ENCODE measurements at places on chromosomes 11 and 22.
A peak's percentile ranks its signal among the peaks of the same experiment; 100 is the strongest.

DNA sequence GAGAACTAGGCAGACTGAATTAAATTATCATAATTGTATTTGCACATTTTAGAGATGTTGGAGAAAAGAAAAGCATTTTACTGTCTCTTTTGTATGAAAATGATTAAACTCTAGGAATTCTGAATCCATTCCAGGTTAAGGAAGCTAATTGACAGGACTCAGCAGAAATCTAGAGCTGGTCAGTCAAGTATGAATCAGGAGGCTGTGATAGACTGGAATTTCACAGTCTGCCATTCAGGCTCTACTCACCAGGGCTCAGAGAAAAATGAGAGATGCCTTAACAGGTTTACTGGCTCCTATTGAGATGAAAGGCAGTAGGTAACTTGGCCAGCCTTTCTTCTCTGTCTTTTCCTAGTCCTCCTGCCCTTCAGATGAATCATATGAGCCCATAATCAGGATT lies 693.9 kb upstream of the CHORDC1 start:
- DNase-seq: no peak

GRCh38 chr11:106466521-106467080 lies 389.1 kb downstream of the AASDHPPT start:
- no peak for DNase-seq

GRCh38 chr22:47095395-47096122 lies 333.1 kb downstream of the TBC1D22A start:
- DNase-seq: no peak

- no peak for DNase-seq
Measured at GRCh38 chr22:28373831-28374230, 305.8 kb downstream of the TTC28 start.

GRCh38 chr11:6538456-6538855 lies 41.4 kb downstream of the DNHD1 start:
- DNase-seq: no peak

DNA sequence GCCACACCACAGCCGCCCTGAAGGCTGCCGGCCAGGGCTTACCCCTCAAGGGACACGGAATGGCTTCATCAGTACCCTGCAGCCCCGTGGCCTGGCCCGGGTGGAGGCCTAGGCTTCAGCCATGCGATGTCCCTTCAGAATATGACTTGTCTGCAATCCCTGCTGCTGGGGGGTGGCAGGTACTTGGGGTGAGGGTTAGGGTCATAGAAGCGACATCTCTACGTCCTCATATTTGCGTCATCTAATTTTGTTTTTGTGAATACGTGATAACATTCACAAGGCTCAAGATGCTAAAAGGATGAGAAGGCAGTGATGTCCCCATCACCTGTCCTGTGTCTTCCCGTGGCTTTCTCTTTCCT lies 6.4 kb downstream of the CCND1 start:
- DNase-seq: no peak

GRCh38 chr22:40029189-40029890 lies 34.6 kb downstream of the FAM83F start:
- DNase-seq: no peak

DNA sequence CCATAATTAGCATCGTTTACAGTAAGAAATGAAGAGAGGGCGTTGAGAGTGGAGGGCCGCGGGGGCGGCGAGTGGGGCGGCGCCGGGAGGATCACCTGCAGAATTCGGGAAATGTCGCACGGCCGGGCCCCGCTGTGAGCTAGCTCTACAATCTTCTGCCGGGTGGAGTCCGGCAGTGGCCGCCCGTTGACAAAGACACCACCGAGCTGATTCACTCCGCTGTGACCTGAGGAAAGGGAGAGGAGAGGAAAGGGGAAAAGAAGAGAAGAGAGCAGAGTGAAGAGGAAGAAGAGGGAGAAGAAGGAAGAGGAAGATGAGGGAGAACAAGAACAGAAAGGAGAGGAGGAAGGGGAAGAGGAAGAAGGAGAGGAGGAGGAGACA lies 8.5 kb downstream of the PAX6 start:
- no peak for DNase-seq

- no peak for DNase-seq
Measured at GRCh38 chr11:204587-205109, 2.6 kb downstream of the BET1L start.

- DNase-seq: peak; percentile 77
Measured at GRCh38 chr11:85664615-85665481, at the start of gene CREBZF. CREBZF (minus strand) TSS chr11:85665129; CDS start chr11:85664875, 254 bp downstream.

- no peak for DNase-seq
Measured at GRCh38 chr11:1807264-1807995, 27.4 kb upstream of the SYT8 start.

GRCh38 chr22:26748845-26749244 lies 91.5 kb downstream of the MIAT start:
- no peak for DNase-seq

DNA sequence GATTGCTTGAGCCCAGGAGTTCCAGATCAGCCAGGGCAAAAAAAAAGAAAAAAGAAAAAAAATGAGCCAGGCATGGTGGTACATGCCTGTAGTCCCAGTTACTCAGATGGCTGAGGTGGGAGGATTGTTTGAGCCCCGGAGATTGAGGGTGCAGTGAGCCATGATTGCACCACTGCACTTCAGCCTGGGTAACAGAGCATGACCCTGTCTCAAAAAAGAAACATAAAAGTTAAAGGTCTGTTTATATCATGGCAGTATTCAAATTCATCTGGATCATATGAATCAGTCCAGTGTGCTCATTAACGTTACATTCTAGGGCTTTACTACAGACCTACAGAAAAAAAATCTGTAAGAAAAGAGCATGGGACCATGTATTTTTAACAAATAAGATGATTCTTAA lies 13.9 kb downstream of the HSD17B12 start:
- no peak for DNase-seq

GRCh38 chr11:65575568-65576231 lies at the start of gene EHBP1L1:
EHBP1L1 (plus strand) TSS chr11:65576053; CDS start chr11:65576303, 250 bp downstream.
- peak; percentile 92 for DNase-seq

DNA sequence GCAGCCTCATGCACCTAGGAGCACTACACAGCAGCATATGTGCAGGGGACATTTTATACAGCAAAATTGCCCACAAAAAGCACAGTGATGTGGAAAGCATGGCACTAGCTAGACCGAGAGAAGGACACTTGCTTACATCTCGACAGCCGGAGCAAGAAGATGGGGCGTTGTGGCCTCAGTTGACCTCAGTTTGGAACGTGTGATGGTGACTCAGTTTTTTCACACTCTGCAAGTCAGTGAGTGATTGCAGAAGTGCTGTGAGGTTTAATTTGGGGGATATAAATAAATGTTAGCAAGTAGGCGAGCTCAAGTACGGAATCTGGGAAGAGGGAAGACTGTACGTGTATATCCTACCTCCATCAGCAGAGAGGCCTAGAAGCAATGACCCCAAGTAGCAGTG lies 23.3 kb downstream of the LRP5 start:
- DNase-seq: no peak

GRCh38 chr11:121067962-121068647 lies 32.9 kb upstream of the TECTA start:
- DNase-seq: no peak

- DNase-seq: no peak
Measured at GRCh38 chr11:96960476-96960875, 570.7 kb downstream of the JRKL start.

GRCh38 chr11:125211191-125211947 lies 46.8 kb downstream of the PKNOX2 start:
- DNase-seq: no peak

GRCh38 chr22:49929994-49930575 lies 11.7 kb downstream of the CRELD2 start:
- no peak for DNase-seq

DNA sequence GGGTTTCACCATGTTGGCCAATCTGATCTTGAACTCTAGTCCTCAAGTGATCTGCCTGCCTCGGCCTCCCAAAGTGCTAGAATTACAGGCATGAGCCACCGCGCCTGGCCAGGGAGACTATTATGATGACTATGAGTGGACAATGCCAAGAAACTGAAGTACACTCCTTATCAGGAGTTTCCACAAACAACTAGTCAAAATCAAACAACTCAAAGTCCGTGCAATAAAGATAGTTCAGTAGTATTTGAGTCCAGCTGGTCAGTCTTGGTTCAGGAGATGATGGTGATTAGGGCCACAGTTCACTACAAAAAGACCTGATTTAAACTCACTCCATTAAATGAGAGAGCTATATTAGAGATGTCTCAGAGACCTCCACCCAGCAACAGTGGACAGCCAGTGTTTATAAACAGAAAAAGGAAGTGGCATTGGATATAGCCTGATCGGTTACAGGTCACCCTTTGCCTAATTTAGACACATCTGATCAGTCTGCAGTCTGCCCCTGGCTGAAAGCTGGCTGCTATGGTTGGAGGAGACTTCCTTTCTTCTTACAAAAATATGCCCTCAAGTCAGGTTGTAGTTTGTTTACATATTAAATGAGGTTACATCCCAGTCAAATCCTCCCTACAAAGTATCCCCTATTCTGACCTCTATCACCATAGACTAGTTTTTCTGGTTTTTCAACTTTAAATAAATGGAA lies 17.0 kb downstream of the CD3E start:
- no peak for DNase-seq

DNA sequence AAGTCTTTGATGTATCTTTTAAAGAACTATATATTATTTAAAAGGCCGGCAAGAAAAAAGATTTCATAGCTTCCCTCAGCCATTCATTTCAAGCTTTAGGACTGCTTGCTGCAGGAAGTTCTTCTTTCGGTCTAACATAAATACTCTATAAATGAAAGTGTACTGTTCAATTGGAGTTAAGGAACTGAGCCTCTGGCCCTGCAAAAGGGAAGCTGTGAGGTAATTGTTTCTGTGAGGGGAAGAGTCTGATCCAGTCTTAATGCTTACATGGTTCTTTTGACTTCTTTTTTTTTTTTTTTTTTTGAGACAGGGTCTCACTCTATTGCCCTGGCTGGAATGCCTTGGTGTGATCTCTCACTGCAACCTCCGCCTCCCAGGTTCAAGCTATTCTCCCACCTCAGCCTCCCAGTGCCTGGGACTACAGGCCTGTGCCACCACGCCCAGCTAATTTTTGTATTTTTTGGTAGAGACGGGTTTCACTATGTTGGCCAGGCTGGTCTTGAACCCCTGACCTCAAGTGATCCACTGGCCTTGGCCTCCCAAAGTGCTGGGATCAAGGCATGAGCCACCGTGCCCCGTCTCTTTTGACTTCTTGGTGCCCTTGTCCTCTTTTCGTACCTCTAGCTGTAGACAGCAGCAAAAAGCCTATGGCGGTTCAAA lies 4.7 kb upstream of the TRIM29 start:
- no peak for DNase-seq

DNA sequence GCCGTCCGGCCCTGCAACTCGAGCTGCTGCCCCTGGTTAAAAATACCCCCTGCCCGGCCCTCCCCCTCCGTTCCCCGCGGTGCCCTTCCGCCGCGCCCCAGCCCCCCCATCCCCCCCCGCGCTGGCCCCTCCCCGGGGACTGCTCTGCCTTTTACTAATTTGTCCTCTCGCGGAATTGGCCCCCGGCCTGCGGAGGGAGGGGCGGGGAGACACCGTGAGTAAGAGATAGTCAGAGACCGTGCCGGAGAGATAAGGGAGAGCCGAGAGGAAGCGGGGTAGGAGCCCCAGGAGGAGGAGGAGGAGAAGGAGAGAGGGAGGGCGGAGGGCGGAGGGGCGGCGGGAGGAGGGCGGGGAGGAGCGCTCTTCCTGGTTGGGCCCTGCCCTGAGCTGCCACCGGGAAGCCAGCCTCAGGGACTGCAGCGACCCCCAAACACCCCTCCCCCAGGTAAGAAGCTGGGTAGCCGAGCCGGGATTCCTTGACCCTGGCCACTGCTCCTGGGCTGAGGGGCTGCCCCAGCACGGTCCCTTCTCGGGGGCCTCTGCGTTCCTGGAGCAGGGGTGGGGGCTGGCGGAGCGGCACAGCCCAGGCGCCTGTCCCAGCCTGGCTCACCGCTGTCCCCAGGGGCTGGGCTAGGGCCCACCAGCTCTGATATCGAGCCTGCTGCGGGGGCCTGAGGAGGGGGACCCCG lies at the start of gene CAPN1:
Gene CAPN1 (plus strand): TSS at position 360 of the 689 bp plus-strand sequence. CDS start 774 bp downstream, outside the sequence.
- peak; percentile 79 for DNase-seq

DNA sequence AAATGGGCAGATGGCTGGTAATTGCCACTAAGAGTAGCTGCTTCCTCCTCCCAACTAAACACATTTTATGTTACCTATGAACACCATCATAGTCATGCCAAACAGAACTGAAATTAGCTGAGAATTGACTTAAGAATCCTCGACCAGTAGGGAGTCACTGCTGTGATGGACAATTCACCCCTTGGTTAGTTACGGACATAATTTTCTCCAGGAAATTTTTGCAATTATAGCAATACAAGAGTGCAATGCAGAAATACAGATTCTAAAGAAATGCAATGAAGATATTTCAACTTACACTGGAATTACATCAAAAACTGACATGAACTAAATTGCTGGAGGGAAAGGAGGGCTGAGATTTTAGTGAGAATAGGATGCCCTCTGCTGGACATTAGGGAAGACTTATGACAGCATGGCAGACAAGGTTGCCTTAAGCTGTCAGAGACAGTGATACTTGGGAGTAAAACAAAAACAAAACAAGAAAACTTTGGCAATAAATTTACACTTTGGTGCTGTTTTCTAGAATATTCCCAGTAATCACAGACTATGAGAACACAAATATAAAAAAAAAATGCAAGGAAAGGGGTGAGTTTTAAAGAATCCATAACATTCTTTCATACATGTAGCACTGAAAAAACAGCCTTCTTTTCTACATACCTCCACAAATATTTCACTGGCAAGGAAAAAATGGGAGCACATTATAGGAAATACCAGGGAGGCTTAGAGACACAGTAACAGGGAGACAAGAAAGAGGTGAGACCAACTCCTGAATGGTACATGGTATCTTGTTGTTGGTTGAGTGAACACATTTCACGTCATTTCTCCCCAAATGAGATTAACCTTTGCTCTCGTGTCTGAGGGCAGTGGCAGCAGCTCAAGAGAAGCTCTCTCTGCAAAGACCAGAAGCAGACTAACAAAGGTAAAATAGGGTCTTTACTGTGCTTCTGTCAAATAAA lies 11.2 kb upstream of the PPP2R1B start:
- no peak for DNase-seq

GRCh38 chr11:68677432-68677831 lies 6.9 kb upstream of the GAL start:
- no peak for DNase-seq

GRCh38 chr22:23193882-23194281 lies 13.6 kb downstream of the BCR start:
- DNase-seq: no peak

DNA sequence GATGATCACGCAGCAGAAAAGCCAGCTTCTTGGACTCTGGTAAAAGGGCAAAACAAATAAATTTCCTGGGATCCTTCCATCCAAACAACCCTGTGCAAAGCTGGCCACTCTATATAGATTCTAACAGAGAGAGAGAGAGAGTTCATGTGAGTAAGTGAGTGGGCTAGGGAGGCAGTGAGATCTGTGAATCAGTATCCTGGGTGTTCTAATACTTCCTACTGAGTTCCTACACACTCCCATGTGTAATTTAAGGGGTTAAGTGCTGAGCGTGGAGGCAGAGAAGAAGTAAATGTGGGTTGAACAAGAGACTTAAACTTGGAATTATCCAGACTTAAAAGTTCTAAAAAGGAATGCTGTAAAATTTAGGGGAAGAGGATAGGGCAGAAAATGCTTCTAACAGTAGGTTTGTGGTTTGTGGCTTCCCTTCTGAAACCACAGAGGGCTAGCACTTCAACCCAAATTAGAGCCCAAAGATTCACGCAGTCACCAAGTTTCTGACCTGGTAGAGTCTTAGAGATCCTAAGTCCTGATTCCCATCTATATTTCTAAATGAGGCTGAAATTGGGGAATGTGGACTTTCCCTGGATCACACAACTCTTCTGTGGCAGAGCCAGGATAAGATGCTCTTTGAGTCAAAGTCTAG lies 413.9 kb downstream of the TENM4 start:
- peak; percentile 5 for DNase-seq

GRCh38 chr22:35630387-35630793 lies 13.3 kb upstream of the MB start:
- no peak for DNase-seq

Data from GM12891 (cell line).